IgD-negative memory B cell (primary cell): ENCODE measurements at places on chromosomes 3 and 15. TPM values are rescaled to one million over a fixed set of nuclear protein-coding genes. Genes with fewer than 3 reads are reported as not detected.

Gene ABHD2
- polyA plus RNA-seq = 13.4 TPM

Gene GCNT3
- polyA plus RNA-seq = not detected

Gene PLA2G4E
- not detected for polyA plus RNA-seq

Gene TNFSF10
- 33.5 TPM for polyA plus RNA-seq

Gene NEO1
- polyA plus RNA-seq = 1.6 TPM

Gene C3orf85
- not detected for polyA plus RNA-seq

Gene FOXB1
- not detected for polyA plus RNA-seq
